KBM-7 (cell line): ENCODE measurements at places on chromosomes 13 and 19.

GRCh38 chr13:111171629-111172028, 56.5 kb downstream of the ARHGEF7 start:
- no peak for DNase-seq

- no peak for DNase-seq
These were observed 7.3 kb upstream of the MCF2L start for GRCh38 chr13:112961457-112962369.

DNA sequence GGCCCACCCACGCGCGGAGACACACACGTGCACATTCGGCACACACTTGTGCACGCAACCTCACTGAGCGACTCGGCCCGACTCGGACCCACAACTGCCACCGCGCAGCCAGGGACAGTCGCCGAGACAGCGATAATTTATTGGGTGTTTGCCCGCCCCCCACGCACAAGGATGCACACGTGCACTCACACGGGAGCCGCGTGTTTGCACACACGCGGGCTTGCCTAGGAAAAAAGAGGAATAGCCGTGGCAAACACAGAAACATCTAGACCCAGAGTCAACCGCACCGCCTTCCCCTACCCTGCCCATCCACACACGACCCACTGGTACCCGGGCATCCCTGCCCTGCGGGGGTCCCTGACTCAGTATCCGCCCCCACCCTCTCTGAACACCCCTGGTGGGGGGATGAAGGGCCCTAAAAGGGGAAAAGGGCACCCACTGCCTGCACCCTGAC, 1.1 kb upstream of the SSBP4 start:
- no peak for DNase-seq

GRCh38 chr19:17496337-17496997, 15.0 kb upstream of the PGLS start:
- peak; percentile 93 for DNase-seq

GRCh38 chr13:50140581-50141374, 125.5 kb downstream of the KCNRG start:
- no peak for DNase-seq

GRCh38 chr19:16612636-16613035, 15.4 kb downstream of the MED26 start:
- no peak for DNase-seq

DNA sequence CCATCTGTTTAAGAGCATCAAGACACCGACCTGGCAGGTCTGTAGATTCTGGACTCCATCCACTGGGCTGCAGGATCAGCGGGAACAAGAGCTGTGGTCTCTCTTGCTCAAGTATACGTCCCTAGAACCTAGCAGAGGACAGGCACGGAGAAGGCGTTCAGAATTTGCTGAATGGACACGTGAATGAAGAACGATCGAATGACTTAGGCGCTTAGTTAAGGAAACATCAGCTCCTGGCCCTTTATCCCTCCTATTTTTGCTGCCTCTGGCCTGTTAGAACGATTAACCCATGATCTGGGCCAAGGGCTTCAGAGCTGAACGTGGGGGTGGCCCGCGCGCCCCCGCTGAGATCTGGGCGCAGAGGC, 953 bp downstream of the DZIP1 start:
- DNase-seq = peak; percentile 51

- no peak for DNase-seq
These were observed 43.0 kb downstream of the CEP89 start for GRCh38 chr19:32928806-32929205.
